Fibroblast of skin of scalp (primary cell): ENCODE measurements at places on chromosomes 12 and 14.
A peak's percentile ranks its signal among the peaks of the same experiment; 100 is the strongest.

DNA sequence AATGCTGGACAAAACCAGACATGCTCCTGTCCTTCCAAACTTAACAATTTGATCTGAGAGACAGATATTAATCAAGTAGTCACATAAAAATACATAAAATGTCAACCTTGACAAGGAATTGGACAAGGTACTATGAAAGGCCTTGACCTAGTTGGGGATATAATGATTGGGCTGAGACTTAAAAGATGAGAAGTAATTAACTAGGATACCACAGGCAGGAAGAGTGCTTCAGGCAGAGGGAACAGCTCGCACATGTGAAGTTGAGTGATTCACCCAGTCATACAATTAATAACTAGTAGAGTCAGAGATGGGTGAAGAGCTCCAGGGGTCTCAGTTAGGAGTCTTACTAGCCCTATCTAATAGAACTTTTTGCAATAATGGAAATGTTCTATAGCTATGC, 259.5 kb downstream of the MSRB3 start:
- DNase-seq = no peak

GRCh38 chr12:31000751-31001150, 72.9 kb upstream of the DDX11 start:
- no peak for DNase-seq

DNA sequence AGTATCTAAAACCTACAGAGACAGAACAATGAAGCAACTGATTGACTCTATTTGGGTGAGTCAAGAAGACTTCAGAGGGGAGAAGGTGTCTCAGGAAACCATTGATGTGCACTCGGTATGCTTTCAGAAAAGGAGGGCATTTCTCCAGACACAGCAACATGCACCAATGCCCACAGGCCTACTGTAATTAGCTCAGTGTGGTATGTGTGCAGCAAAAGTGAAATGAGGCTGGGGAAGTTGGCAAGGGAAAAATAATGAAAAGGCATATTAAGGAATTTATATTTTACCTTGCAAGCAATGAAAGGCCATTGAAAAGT, 158.4 kb upstream of the GRIP1 start:
- no peak for DNase-seq

DNA sequence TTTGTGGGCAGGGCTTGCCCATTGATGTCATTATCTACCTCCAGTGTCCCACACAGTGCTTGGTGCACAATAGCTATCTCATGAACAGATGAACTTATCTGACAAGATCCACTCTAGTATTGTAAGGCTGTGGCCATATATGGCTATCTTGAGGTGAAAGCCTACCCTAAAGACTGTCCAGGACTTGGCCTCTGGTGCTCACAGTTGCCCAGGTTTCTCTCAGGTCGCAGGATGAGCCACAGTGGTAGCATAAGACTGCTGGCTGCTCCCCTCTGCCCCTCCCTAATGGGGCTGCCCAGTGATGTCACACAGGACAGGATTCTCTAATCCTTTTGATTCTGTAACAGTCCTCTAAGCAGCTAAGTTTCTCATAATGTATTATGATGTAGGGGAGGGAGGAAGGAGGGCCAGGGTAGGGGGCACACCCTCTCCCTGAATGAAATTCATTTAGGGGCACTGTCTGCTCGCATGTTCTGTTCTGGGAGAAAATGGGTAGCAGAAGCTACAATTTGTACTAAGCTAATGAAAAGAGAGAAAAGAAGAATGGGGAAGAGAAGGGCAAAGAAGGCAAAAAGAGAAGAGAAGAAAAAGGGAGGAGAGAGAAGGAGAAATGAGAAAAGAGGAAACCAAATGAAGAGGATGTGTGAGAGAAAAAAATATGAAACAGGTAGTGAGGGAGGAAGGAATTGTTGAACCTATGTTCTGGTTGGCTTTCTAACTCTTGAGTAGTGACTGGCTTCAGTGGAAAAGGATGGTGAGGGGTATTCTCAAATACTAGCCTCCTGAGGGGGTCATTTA, 3.4 kb upstream of the PPM1A start:
- no peak for DNase-seq

DNA sequence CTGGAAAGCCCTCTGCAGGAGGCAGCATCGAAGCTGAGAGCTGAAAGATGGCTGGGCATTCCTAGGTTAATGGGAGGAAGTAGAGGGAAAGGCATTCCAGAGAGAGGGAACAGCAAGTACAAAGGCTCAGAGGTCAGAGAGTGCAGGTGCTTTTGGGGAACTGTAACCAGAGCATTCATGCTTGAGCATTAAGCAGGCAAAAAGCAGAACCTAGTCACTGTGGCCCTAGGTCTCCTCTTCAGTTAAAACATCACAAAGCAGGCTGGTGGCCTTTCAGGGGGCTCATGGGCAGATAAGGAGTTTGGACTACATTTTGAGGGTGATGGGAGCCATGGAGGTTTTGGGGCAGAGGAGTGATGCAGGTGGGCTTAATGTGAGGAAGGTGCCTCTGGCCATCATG, 169.2 kb upstream of the MYL2 start:
- DNase-seq = no peak

DNA sequence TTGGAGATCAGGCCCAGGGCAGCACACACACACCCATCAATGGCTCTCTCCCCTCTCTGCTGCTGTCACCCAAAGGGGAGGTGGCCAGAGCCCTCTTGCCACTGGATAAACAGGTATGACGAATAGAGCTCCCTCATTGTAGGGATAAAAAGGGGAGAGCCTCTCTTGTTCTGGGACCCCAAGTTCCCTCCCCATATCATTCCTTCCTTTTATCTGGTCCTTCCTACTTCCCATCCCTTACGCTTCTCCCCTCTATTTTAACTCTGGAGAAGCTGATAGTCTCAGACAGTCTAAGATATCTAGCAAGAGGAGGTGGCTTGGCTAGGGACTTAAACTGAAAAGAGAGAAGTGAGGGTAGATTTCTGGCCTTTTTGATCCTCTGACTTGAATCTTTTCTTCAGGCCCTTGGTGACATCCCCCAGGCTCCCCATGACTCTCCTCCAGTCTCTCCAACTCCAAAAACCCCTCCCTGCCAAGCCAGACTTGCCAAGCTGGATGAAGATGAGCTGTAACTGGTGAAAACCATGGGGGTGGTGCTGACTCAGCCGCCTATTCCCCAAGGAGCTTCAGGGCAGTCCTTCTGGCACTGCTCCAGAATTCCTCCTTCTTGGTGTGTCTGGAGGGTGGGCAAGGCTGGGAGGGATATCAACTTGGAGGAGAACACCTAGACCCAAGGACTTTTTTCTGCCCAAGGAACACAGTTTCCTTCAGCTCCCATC, 5.3 kb downstream of the ARHGEF25 start:
- peak; percentile 82 for DNase-seq

- no peak for DNase-seq
These were observed 222.2 kb upstream of the TMEM260 start for GRCh38 chr14:56357428-56357827.

DNA sequence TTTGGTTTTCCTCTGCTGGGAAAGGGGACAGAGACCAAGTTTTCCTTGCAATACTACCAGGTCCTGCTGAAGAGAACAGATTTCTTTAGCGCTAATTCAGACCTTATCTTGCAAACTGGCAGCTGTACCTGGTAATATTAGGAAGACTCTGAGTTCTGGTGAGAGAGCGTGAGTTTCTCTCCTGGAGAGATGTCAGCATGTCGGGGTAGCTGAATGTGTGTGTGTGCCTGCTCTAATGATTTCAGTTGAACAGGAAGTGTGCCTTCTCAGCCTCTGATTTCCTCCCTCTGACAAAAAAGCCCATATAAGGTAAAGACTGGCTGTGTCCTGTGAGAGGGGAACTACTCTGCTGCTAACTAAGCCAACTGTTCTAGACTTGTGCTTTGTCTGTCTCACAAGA, 10.3 kb upstream of the ERP27 start:
- peak; percentile 95 for DNase-seq

DNA sequence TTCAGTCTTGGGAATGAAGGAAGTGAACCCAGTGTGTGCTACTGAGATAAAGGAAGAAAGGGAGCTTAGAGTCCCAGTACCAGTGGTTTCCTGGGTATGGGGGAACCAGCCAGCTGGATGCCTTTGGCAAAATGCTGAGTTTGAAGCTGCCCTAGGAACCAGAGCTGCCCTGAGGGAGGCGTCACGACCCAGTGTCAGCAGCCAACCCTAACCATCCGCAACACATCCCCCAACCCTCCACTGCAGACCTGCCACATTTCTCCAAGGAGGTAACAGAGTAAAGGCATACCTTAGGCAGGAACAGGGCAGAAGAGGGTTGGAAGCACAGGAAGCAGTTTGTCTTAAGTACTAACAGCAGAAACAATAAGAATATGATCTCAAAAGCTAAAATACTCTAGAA, 28.6 kb downstream of the PRDM4 start:
- no peak for DNase-seq

DNA sequence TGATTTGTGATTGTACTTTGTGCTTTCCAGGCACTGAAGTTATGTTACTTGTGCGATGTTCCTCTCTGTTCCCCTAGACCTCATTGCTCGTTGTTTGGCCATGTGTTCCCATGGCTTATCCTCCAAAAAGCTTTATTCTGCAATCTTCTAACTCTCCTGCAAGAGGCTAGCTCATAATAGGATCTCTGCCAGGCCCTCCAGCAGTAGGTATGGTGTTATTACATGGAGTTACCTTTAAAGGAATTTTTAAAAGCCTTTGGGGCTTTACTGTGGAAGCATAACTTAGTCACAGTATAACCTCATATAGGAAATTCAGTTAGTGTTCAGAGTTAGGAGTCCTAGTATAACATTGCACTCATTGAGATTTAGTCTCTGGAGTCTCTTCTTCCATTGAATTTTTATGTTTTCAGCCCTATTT, 292.3 kb downstream of the RAD51B start:
- DNase-seq = no peak

DNA sequence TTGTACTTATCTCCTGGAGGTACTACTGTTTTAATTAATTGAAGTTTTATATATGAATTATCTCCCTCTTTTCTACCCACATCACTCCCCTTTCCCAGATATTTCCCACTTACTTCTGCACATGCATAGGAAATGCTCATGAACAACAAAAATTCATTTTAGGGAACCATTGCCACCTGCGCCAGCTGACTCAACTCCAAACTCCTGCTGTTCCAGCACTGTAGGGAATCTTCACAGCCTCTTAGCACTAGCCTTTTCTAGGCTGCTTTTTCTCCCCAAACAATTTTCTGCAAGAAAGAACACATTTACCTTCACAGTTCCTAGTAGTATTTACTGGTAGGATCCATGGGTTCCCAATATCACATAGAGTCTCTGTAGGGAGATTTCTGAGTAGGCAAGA, 268.4 kb downstream of the LRFN5 start:
- DNase-seq = no peak

GRCh38 chr12:70971001-70971794, 50.7 kb upstream of the PTPRR start:
- DNase-seq = peak; percentile 58

- peak; percentile 35 for DNase-seq
These were observed 116.3 kb downstream of the GLT1D1 start for GRCh38 chr12:128969480-128970055.

DNA sequence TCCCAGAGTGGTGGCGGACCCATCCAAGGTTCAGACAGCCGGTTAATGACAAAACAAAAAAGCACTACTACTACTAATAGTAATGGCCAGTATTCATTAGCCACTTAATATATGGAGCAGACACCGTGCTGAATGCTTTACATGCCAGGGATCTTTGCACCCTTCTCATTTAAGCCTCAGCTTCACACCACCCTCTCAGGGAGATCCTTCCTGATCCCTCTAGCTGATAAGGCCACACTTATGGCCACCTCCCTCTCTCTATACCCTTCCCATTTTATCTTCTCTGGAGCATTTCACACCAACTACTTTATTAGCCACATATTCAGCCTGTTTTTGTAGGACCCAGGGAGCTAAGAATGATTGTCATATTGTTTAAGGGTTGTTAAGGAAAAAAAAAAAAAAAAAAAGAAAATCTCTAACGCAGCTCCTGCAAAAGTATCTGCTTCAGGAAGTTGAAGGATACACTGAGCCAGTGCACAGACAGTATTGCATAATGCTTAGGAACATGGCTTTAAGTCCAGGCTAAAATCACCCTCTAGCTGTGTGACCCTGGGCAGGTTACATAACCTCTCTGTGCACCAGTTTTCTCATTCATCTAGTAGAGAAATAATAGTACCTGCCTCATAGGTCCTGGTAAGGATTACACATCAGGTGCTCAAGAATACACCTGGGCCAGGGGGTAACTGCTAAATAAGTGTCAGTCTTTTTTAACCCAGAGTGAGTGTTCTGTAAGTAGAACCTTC, 29.4 kb downstream of the NUAK1 start:
- no peak for DNase-seq

DNA sequence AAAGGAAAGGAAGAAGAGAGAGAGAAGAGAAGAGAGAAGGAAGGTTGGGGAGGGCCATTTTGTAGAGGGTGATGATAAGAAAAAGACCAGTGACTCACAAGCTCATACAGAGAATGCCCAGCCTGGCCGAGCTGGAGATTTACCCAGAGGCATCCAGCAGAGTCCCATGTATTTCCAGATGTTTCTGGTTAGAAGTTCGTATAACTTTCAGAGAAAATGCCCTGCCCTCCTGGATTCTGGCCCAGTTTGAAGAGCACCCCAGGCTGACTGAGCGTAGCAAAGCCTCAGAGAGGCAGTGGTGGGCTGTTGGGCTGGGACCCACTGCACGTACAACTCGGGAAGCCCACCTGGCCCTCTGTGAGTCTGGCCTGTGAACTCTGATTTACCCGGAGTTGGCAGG, 221.8 kb downstream of the SLC41A2 start:
- peak; percentile 94 for DNase-seq

- no peak for DNase-seq
These were observed 13.2 kb downstream of the PXN start for GRCh38 chr12:120252071-120252906.

DNA sequence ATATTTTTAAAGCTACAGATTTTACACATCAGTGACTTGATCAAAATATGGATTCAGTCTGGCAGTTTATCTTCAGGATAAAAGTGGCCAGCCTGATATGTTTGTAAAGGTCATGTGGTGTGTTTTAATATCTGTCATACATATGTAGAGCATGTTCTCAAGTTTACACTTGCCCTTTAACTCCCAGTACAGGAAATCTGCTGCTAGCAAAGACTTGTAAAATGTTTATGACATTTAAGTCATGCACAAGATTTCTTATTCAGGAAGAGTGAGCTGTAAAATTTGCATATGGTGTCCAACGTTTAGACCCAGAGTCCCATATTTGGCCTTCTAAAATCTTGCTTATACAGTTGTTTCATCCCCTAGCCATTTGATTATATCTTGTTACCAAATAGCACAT, 197.5 kb upstream of the FLRT2 start:
- no peak for DNase-seq

- DNase-seq = no peak
These were observed 34.9 kb upstream of the RNU6-7 start for GRCh38 chr14:32166924-32167323.

- DNase-seq = no peak
These were observed 11.0 kb downstream of the ORAI1 start for GRCh38 chr12:121637231-121637914.

- DNase-seq = peak; percentile 52
These were observed 37.3 kb upstream of the EVL start for GRCh38 chr14:100027771-100028490.

- DNase-seq = peak; percentile 79
These were observed 4.3 kb downstream of the SEL1L start for GRCh38 chr14:81529391-81529790.

GRCh38 chr14:101815994-101816393, 54.5 kb downstream of the PPP2R5C start:
- no peak for DNase-seq
